HepG2 (cell line): ENCODE measurements at places on chromosomes 11 and 22. TPM values are rescaled to one million over a fixed set of nuclear protein-coding genes. Genes with fewer than 3 reads are reported as not detected.

- no peak for DNase-seq
These were observed 260.8 kb downstream of the LARGE1 start for GRCh38 chr22:33659448-33659847.

- DNase-seq, result no peak
These were observed 228.6 kb upstream of the DDI1 start for GRCh38 chr11:103807806-103808205.

DNA sequence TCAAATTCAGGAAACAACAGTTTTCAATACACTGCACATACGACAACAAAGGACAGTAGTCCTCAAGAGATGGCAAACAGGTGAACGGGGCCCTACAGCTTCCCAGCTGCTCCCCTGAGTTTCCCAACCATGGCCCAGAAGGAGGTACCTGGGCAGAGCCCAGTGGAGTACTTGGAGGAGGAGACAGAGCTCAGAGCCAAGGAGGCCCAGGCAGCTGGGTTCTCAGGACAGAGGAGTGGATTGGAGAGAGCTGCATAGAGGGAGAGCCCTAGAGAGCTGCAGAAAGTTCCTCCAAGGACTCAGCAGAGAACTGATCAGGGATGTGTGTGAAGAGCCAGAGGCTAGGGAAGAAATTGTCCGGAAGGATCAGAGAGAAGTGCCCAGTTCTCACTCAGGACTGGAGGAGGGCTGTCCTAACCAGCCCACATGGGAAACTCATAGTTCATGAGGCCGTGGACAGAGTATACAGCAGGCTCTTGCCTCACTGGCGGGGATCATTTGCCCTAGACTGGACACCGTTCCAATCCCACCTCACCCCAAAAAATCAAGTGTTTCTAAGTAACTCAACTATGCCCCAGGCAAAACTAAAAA lies 7.6 kb upstream of the ASCL2 start:
- no peak for DNase-seq

The OR52E8 gene
- total RNA-seq, result not detected in 2 replicates

DNA sequence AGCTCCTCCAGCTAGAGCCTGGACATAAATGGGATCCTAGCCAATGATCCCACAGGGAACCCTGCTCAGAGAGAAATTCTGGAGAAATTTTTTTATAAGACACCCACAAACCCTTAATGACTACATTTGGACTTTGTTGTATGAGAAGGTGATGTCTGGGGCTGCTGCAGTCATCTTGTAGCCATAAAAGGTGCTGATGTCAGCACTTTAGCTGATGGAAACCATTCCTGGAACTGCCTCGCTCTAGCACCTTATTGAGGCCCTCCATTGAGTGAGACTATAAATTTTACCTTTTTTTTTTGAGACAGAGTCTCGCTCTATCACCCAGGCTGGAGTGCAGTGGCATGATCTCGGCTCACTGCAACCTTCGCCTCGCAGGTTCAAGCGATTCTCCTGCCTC lies 610.7 kb downstream of the OPCML start:
- DNase-seq, result no peak

DNA sequence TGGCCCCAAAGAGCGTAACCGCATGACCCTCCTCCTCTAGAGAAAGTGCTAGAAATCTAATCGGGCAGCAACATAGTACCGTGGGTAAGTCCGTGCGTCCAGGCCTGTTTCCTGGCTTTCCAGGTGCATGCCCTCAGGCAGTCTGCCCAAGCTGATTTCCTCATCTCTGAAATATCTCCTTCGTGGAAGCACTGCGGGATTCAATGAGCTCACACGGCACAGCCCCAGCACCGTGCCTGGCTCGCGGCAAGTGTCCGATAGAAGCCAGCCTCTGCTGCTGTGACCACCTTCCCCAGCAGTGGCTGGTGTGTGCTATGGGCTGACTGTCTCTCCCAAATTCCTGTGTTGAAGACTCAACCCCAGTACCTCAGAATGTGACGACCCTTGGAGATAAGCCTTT lies 20.7 kb downstream of the RPUSD4 start:
- DNase-seq, result no peak

- DNase-seq, result no peak
These were observed 1.8 kb upstream of the FLI1 start for GRCh38 chr11:128691802-128692752.

The TPH1 gene
- total RNA-seq, result 0.22 and 0.53 TPM in 2 replicates

DNA sequence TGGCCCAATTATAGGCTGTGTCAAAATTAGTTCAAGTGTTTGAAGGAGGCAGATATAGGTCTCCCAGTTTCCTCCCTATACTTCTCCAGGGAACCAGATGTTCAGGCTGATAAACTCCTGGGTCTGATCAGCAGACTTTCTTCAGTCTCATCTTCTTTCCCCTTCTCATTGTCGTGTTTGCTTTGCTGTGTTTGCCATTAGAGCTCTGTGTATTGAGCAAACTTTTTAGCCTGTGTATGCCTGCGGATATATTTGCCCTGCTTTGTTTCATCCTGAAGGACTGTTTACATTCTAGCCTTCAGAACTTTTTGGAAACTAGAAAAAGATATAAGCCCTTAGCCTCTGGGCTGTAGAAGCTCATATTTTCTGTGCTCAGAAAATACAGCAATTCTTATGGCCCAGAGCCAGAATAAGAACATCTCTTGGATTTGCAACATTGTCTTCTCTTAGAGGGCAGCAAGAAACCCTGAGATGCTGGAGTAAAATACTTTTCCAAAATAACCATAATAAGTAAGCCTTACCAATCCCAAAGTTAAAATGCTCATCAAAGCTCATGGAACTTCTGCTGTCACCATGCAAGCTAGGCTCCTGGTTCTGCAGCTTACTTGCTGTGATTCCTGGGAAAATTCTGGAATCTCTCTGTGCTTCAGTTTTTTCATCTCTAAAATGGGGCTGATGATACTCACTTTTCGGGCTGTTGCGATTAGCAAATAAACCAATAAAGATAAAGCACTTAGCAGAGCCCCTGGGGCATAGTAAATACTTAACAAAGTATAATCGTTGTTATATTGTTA lies 34.1 kb upstream of the ME3 start:
- DNase-seq, result peak; percentile 77

The CCDC87 gene
- 0.17 and 0.42 TPM in 2 replicates for total RNA-seq

GRCh38 chr11:64060861-64061444 lies 25.2 kb downstream of the FLRT1 start:
- no peak for DNase-seq

The DESI1 gene
- total RNA-seq, result 19.3 and 21.6 TPM in 2 replicates

The OAF gene
- 37.5 and 63.7 TPM in 2 replicates for total RNA-seq

The OOSP3 gene
- total RNA-seq, result not detected in 2 replicates

The OR52I1 gene
- total RNA-seq, result not detected in 2 replicates

GRCh38 chr22:49971232-49972162 lies 10.9 kb downstream of the PIM3 start:
- no peak for DNase-seq

GRCh38 chr11:75598264-75598663 lies 36.2 kb downstream of the SERPINH1 start:
- DNase-seq, result no peak

- no peak for DNase-seq
These were observed 27.7 kb downstream of the LRP4 start for GRCh38 chr11:46890665-46891064.

- no peak for DNase-seq
These were observed 64.5 kb downstream of the C11orf91 start for GRCh38 chr11:33636104-33636503.

GRCh38 chr11:1988667-1989317 lies 8.8 kb downstream of the H19 start:
- DNase-seq, result peak; percentile 78

- peak; percentile 53 for DNase-seq
These were observed 95.0 kb downstream of the SWAP70 start for GRCh38 chr11:9758637-9759518.

DNA sequence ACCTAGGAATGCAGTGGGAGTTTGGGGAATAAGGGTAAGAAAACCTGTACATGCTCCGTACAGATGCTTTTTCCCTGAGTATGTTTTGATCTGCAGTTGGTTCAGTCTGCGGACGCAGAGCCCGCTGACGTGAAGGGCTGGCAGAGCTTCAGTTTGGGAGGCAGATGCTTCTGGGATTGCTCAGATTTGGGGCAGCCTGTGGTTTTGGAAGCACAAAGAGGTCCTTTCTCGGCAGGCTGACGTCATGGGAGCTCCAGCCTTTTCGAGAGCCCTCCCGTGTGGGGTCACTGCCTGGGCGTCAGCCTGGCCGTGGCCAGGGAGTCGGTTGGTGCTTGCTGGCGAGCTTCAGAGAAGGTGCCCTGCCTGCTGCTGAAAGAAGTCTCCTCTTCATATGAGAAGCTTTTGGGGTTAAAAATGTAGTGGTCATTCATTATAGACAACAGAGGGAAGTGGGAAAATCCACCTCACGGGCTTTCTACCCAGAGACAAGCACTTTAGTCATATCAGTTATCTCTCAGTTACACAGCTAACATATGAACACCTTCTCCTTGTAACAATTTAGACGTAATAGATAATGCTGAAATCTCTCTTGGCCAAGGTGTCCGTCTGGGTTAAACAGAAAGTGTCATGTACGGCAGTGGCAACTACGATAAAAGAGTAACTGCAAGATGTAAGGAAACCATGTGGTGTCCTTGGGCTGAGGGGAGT lies 26.8 kb downstream of the TPCN2 start:
- no peak for DNase-seq

The HBB gene
- not detected in 2 replicates for total RNA-seq

- DNase-seq, result no peak
These were observed 762 bp upstream of the CCDC134 start for GRCh38 chr22:41799486-41800347.

GRCh38 chr11:42179216-42179615 lies 719.8 kb upstream of the LRRC4C start:
- DNase-seq, result no peak

- DNase-seq, result no peak
These were observed 717 bp upstream of the SLC7A4 start for GRCh38 chr22:21032868-21033688.

The COA4 gene
- 107 and 115 TPM in 2 replicates for total RNA-seq

The SLC1A2 gene
- 16.5 and 23.2 TPM in 2 replicates for total RNA-seq

GRCh38 chr11:15150507-15150906 lies 35.8 kb downstream of the INSC start:
- no peak for DNase-seq

The SCGB1D2 gene
- not detected in 2 replicates for total RNA-seq

DNA sequence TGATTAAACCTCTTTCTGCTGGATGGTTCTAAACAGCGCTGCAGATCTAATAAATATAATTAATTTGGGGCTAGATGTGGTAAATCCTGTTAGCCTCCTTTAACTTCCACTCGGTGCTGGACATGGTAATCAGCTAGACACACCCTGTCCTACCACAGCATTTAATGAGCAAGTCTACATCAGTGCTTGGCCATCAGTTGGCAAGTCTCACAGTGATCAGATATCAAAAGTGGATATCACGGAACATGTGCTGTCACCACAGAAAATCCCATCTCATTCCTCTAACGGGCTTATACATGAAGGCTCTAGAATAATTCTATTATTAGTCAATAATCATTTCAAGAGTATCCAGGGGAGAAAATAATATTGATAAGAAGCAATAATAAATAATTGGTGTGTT lies 5.6 kb upstream of the USP28 start:
- no peak for DNase-seq

The CREB3L1 gene
- total RNA-seq, result not detected in 2 replicates

The SGSM1 gene
- total RNA-seq, result not detected in 2 replicates
